ENCODE measurements at places on chromosomes 5 and 9.

- DNase-seq: no peak
Observed at GRCh38 chr5:28737682-28738081, 1699.3 kb upstream of the CDH9 start.

DNA sequence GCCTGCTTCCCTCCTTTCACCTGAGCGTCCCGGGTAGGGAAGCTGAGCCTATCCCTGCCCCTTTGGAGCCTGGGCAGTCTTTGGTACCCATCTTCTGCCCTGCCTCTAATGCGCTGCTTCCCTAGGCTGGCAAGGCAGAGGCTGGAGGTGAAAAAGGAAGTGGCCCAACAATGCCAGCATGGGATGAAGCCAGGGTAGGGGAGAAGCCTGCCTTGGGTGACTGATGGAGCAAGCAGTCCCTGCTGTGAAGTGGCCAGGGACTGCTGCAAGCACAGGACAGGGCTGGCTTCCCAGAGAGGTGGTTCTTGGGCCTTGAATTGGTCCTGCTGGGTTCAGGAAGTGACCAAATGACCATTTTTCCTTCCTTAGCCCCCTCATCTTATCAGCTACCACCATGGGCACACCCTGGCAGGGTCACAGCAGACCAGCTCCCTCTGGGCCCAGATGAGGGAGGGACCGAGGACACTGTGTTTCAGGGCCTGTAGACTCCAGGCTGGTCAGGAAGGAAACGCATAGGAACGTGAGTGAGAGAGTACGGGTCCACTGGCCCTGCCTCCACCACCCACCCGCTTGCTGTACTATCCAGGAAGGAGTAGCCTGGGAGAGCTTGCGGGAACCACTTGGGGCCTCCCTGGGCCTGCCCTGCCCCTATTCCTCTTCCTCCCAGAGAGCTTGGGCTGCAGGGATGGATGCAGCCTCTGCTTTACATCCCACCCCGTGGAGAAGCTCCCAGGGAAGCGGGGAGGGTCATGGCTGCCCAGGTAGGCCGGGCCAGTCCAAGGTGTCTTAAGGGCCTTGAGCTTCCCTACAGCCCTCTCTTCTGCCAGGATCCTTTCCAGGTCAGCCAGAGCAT, 102.6 kb downstream of the DAB2IP start:
- peak; percentile 51 for DNase-seq

GRCh38 chr9:130688072-130688471, 5.5 kb upstream of the EXOSC2 start:
- DNase-seq: no peak

DNA sequence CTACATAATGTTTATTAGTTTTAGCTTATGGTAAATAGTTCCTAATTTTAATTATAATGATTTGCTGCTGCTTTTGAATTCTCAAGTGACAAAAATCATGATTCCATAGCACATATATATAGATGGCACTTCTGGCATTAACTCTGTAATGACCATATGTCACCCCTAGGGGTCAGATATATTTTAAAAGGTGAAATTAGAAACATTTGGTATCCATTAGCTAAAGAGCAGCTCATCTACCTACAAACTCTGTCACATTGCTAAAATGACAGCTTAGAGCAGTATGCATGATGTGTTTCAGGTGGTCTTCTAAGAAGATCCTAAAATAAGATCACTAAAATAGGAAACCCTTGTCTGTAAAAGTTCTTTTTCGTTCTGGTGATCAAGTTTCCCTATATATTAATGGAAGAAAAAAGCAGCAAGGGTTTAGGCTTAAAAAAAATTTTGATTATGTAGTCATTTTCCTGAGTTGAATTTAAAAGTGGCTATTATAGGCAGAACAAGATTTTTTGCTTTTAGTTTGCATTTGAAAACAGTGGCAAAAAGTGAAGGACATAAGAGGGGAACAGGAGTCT, 157.7 kb upstream of the POU5F2 start:
- no peak for DNase-seq

GRCh38 chr5:90767710-90768109, 209.1 kb downstream of the ADGRV1 start:
- no peak for DNase-seq

- no peak for DNase-seq
Observed at GRCh38 chr5:117859176-117859575, 1129.2 kb downstream of the DTWD2 start.

- DNase-seq: no peak
Observed at GRCh38 chr5:131647048-131647769, 12.2 kb upstream of the RAPGEF6 start.

DNA sequence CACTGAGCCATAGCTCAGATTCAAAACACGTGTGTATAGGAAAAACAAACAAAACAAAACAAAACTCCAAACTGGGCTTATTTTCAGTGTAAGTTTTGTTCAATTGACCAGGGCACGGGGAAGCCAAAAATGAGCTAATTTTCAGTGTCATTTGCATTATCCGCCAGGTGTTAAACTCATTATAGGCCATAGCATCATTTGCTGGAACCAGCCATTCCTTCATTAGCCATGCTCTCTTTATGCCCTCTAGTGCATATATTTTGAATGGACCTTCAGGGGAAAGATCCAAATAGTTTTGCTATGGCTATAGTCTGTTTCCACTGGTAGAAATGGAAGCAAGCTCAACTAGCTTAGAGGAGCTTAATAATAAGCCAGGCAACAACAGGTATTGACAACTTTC, 1205.2 kb upstream of the DMAC1 start:
- no peak for DNase-seq

DNA sequence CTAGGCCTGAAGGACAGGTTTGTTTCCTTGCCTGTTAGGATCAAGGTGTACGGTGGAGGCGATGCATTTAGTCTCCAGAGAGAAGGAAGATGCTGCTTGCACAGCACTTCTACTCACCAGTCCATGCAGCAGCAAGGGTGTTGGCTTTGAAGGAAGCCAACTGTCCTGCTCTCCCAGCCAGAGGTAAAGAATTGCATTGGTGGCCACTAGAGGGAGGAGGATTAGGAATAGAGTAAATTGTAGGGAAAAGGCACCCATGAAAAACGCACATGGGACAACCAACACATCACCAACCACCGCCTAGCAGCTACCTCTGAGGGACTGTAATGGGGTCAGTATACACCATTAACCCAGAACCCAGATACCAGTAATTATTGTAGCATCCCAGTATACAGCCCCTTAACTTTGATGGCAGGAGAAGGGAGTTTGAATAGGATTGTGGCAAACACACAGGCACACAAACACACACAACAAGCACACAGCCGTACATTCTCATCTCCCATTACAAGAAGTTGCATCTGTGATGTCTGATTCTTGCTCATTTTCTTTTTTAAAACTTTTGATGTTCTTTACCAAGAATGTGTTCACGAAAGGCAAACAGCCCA, 267.7 kb downstream of the ADAMTS6 start:
- no peak for DNase-seq

DNA sequence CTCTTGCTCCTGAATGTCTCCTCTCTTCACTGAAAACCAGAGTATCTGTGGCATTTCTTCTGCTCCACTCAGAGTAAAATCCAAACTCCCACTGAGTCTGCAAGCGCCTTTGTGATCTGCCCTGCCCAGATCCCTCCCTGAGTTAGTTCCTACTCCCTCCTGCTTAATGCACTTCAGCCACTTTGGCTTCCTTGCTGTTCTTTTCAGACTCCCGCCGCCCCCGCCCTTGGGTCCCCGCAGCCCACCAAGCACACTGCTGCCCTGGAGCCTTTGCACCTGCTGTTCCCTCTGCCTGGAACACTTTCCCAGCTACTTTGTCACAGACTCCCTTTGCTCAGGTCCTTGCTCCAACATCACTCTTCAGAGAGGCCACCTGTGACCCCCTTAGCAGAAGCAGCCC, 127.2 kb upstream of the SLC25A48 start:
- DNase-seq: no peak

DNA sequence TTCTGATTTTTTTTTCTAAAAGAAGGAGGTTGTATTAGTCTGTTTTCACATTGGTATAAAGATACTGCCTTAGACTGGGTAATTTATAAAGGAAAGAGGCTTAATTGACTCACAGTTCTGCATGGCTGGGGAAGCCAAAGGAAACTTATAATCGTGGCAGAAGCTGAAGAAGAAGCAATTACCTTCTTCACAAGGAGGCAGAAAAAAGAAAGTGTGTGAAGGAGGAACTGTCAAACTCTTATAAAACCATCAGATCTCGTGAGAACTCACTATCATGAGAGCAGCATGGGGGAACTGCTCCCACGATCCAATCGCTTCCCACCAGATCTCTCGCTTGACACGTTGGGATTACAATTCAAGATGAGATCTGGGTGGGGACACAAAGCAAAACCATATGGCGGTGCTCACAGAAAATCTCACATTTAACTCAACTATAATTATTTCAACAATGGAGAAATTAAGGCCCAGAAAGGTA, 27.1 kb downstream of the DPYSL3 start:
- DNase-seq: no peak

GRCh38 chr5:5377780-5378179, 44.7 kb upstream of the ICE1 start:
- no peak for DNase-seq

GRCh38 chr5:126613941-126614592, 13.3 kb downstream of the PHAX start:
- no peak for DNase-seq

DNA sequence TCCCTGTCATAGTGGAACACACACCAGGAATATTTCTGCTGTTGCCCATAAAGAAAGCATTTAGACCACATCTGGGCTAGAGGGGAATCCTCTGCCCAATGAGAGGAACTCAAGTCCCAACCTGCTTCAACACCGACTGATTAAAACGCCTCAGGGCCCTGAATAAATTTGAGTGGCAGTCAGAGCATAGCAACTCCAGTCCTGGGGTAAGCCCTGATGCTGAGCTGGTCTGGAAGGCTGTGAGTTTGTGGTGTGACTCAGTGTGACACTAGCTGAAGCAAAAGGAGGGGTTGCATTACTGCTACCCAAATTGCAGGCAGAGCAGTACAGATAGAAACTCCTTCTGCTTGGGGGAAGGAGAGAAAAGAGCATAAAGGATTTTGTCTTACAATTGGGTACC, 148.3 kb downstream of the PRDM9 start:
- DNase-seq: no peak

GRCh38 chr9:106482733-106483132, 380.2 kb upstream of the ZNF462 start:
- no peak for DNase-seq

DNA sequence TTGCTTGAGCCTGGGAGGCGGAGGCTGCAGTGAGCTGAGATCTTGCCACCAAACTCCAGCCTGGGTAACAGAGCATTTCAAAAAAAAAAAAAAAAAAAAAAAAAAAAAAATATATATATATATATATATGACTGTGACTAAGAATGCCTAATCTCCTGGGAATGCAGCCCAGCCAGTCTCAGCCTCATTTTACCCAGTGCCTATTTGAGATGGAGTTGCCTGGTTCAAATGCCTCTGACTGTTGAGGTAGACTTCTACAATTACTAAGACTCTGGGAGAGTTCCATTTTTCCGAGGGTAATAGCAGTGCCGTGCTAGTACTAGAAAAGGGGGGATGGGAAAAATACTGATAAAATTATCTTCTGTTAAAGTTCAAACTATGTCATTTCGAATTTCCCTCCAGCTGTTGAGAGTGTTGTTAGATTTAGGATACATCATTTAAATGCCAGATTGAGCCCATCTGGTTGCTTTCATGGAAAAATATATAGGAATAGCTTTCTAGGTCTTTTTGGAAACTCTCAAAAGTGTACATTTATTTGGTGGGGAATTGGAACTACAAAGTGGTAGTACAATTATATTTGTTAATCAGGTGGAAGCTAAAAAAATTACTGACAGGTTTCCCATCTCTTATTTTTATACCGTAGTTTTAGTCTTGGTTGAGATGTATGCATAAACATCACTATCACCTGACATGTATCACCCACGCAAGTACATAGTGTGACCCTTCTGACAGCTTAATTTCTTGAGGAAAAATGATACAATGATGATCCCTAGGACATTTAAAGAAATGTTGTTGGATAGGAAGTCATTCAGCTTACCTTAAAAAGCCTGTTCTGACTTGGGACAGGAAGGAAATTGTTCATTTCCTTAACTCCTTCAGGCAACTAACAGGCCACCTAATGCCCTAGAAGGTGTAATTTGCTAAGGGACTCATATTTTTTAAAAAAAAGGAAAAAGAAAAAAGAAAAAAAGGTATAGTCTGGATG, 214.9 kb downstream of the ADAMTSL1 start:
- DNase-seq: no peak

- DNase-seq: no peak
Observed at GRCh38 chr9:135991771-135992170, 30.6 kb upstream of the UBAC1 start.

DNA sequence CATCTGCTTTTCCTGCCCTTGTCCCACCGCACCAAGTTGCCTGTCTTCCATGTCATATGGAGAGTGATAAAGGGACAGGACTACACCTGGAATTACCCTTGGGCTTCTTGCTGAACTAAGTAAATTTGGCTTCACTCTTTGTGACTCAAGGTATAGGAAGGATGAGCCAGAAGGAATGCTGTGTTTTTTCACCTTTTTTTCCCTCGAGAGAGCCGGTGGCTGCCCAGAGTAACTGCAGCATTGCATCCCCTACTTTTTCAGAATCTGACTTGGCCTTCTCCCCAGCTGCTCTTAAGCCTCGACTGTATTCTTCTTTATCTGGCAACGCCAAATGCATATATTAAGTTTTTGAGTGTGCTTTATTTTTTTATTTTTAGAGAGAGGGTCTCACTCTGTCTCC, 38.4 kb downstream of the RCL1 start:
- DNase-seq: no peak
